NCI-H1930 (cell line): ENCODE measurements at places on chromosomes 16 and 17.

DNA sequence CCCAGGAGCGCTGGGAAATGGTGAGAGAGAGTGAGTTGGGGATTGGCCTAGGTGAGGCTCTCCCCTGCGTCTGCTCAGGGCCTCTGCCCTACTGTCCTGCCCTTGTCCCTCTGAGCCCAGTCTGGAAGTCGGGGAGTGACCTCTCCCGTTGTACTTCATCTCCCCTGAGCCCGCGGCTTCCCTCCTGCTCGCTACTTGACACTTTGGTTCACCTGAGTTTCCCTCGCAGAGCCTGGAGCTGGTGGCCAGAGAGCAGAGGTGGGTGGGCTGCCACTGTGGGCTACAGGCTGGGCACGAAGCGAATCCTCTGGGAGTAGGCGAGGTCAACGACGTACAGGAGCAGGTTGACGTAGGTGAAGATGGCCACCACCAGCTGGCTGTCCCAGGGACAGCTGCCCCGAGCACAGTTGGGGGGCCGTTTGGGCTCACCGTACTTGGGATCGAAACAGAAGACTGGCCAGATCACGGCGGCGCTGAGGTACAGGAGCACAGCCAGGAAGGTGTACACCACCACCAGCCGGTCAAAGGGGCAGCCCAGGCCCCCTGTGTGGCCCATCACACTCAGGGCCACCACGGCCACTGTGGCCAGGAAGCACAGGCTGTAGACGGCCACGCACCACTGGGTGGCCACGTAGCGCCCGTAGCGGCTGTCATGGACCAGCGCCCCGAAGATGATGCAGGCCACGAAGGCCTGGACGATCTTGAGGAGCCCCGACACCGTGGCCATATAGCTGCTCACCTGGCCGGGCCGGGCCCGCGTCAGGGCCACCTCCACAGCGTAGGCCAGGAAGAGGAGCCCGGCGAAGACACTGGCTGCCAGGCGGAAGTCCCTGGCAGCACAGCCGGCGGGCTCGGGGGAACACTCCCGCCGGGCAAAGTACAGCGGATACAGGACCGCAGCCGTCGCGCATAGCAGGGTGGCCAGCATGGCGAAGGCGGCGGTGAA, 3.7 kb upstream of the PYCR1 start:
- DNase-seq: no peak

DNA sequence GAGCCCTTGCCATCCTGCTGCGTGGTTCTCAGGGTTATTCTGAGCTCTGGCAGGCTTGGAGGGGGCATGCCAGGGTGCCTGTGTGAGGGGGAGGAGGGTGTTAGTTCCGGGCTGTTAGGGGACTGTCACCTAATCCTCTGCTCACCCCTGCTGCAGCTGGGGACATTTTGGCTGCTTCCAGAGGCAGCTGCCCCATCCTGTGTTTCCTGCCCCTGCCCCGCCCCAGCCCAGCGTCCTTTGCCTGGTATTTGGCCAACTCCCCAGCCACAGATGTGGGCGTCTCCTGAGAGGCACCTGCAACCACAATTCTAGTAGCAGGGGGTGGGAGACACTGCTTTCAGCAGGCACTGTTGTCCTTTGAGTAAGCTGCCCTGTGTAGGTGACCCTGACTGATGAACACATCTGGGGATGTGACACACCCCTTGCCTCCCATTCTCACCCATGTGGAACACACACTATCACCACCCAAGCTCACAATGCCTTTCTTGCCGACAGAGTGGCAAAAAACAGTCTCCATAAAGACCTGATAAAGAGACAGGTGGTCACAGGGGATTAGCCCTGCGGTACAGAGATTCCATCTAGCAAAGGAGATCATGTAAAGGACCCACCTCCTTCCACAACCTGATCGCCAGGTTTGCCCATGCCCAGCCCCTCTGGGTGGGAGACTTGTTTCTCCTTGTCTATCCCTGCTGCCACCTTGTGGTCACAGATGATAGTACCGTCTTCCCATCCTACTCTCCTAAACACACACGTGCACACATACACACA, at the start of gene CHRNE:
CHRNE (minus strand) TSS at position 48 of the 768 bp plus-strand sequence; CDS start at position 13, 35 bp downstream.
- peak; percentile 67 for DNase-seq

- no peak for DNase-seq
Measured at GRCh38 chr16:48287239-48287638, 39.9 kb upstream of the ABCC11 start.

GRCh38 chr16:82240111-82240510, 70.1 kb upstream of the MPHOSPH6 start:
- DNase-seq: no peak

- no peak for DNase-seq
Measured at GRCh38 chr17:59466946-59467801, 98.2 kb upstream of the DHX40 start.

GRCh38 chr16:57091975-57092785, at the start of gene CPNE2:
CPNE2 (plus strand) TSS chr16:57092583; CDS start chr16:57110743, 18,160 bp downstream.
- peak; percentile 61 for DNase-seq

GRCh38 chr16:27929818-27930217, 133.7 kb downstream of the GSG1L start:
- DNase-seq: no peak

GRCh38 chr17:15271741-15272140, 6.6 kb upstream of the PMP22 start:
- DNase-seq: no peak
